Mucosa of gallbladder (tissue), 1 donor: ENCODE measurements at places on chromosomes 3 and 15. TPM values are rescaled to one million over a fixed set of nuclear protein-coding genes. Genes with fewer than 3 reads are reported as not detected.

Gene CIP2A
- 2.5 TPM for total RNA-seq

Gene LMAN1L
- total RNA-seq = not detected

Gene ACSBG1
- 0.83 TPM for total RNA-seq

Gene SPTBN5
- total RNA-seq = 7.1 TPM

Gene GOLGA6B
- not detected for total RNA-seq

Gene CGNL1
- total RNA-seq = 7.9 TPM

Gene ZNF662
- 8.6 TPM for total RNA-seq

Gene ZBTB20
- total RNA-seq = 75.9 TPM

Gene MRAS
- total RNA-seq = 31.7 TPM

Gene GABRR3
- total RNA-seq = not detected

Gene FSD2
- 0.09 TPM for total RNA-seq

Gene PRSS50
- total RNA-seq = 0.17 TPM

Gene CCDC54
- not detected for total RNA-seq

Gene ATP13A5
- 0.86 TPM for total RNA-seq

Gene KBTBD8
- total RNA-seq = 3.7 TPM

Gene PPP1R14D
- total RNA-seq = 23.4 TPM

Gene OR5K2
- total RNA-seq = not detected

Gene SLC12A1
- total RNA-seq = not detected

Gene PODXL2
- total RNA-seq = 16.8 TPM

Gene HYKK
- total RNA-seq = 5.9 TPM

Gene ACKR2
- 5.0 TPM for total RNA-seq
